ENCODE measurements at places on chromosomes 2 and 18. TPM values are rescaled to one million over a fixed set of nuclear protein-coding genes. Genes with fewer than 3 reads are reported as not detected.

DNA sequence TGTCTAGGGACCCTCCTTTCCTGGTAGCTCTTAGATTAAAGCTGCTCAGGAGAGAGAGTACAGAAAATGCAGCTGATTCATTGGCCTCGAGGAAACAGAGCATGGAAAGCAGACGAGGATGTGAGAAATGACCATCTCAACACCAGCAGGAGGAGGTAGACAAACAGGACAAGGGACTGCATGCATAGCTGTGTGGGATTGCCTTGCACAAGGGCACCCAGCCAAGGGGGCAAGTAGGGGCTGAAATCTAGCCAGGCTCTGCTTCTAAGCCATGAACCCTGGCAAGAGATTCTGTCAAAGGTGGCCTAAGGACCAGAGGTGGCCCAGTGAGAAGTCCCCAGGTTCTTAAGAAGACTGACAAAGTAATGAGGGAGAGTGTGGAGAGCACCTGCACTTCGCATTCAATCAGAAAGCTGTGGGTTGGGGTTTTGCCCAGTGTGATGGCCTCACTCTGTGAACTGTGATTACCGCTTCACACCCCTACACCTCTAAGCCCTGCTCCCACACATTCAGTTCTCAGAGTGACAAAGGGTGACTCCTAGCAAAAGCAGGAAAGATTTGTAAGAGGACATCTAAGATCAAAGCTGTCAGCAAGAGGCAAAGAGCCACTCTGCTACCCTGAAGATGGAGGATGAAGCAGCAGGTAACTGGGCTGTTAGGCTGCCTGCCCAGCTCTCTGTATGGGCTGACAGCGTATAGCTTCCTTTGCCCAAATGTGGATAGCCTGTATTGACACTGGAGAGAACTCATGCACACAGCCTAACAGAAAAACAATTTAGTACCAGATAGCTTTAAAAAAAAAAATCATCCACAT, 151.3 kb upstream of the PELI1 start:
- DNase-seq, result no peak

DNA sequence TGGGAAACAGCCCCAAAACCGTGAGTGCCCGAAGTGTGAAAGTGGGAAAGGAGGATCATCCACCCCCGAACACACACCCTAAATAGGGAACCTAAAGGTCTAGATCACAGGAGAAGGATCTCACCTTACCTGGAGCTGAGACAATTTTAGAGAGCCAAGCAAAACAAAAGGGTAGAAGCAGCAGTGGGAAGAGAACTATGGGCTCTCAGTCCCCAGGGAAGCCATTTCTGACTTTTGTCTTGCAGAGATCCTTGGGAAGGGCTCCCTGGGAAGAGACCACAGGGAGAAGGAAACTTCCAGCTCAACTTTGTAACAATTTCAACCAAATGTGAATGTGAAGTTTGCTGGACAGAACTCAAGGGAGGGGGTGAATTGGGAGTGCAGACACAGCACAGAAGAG, 110.6 kb downstream of the WDPCP start:
- DNase-seq, result no peak

CENPA gene
- 20.7 TPM for polyA plus RNA-seq

DNA sequence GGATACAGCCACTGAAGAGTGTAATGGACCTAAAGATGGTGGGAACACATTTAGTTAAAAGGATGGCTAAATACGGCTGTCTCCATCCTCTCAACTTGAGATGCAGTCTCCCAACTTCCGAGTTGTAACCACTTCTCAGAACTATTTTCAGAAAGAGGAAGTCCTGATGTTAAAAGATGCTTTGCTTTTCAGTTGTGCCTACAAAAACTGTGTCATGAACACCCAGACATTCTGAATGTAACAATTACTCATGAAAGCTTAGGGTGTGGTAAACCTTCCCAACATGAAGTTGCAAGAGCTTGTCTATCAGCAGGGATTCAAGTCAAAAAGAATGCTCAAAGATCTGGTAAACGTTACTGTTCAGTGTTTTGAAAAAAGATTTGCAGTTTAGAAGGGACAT, 147.9 kb downstream of the DOCK10 start:
- DNase-seq, result no peak

DNA sequence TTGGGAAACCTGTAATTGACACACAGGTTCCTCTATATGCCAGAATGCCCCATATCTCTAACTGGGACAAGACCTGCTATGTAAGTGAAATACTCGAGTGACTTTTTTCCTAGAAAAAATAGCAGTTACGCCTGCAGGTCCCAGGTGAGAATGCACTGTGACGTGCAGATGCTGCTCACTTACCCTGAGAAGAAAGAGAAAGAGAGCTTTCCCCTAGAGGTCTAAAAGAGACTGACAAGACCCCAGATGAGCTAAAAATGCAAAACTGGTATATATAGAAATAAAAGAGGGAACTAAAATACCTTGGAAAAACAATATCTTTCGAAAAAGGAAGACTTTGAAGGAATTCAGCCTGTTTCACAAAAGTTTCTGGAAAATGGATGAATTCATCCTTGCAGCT, 383.0 kb upstream of the DCC start:
- no peak for DNase-seq

DNA sequence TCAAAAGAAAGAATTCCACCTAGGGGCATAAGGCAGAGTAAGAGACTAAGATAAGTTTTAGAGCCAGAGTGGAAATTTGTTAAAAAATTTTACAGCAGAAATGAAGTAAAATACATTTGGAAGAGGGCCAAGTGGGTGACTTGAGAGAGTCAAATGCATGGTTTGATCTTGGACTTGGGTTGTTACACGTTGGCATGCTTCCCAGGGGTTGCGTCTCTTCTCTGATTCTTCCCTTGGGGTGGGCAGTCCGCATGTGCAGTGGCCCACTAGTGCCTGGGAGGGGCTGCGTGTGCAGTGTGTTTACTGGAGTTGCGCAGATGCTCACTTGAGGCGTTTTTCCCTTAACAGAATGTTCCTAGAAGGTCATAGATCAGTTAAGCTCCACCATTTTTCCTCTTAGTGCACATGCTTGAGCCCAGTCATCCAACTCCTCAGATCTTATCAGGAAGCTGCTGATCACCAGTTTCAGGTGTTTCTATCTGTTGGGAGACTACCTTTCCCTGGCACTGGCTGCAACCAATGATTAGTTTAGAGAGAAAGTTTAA, 13.1 kb downstream of the SEH1L start:
- no peak for DNase-seq

GRCh38 chr18:46013484-46014189, 46.5 kb upstream of the EPG5 start:
- DNase-seq, result no peak

- DNase-seq, result no peak
Observed at GRCh38 chr2:14601156-14601770, 31.3 kb upstream of the LRATD1 start.

GRCh38 chr2:236608188-236608525, 38.5 kb downstream of the ACKR3 start:
- no peak for DNase-seq

FBXO15 gene
- 6.5 TPM for polyA plus RNA-seq

- no peak for DNase-seq
Observed at GRCh38 chr2:168650781-168651180, 151.7 kb upstream of the NOSTRIN start.

DNA sequence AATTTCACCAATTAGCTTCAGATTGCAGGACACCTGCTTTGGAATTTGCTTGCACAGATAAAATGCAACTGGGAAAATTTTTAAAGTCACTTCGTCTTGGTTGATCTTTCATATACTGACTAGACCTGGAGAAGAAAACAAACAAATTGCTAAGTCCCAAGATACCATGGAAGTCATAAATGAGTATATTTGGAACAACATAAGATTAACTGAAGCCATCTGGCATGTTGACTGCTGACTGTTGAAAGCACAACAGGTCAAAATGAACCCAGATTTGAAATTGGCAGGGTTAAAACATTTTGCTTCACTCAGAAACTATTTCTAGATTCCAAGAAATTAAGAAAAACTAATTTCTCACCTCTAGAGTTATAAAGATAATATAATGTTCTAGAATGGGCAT, 470.7 kb downstream of the LPIN1 start:
- DNase-seq, result no peak

ZAP70 gene
- 2.2 TPM for polyA plus RNA-seq

GRCh38 chr2:18009891-18010290, 131.4 kb downstream of the KCNS3 start:
- DNase-seq, result no peak

DNA sequence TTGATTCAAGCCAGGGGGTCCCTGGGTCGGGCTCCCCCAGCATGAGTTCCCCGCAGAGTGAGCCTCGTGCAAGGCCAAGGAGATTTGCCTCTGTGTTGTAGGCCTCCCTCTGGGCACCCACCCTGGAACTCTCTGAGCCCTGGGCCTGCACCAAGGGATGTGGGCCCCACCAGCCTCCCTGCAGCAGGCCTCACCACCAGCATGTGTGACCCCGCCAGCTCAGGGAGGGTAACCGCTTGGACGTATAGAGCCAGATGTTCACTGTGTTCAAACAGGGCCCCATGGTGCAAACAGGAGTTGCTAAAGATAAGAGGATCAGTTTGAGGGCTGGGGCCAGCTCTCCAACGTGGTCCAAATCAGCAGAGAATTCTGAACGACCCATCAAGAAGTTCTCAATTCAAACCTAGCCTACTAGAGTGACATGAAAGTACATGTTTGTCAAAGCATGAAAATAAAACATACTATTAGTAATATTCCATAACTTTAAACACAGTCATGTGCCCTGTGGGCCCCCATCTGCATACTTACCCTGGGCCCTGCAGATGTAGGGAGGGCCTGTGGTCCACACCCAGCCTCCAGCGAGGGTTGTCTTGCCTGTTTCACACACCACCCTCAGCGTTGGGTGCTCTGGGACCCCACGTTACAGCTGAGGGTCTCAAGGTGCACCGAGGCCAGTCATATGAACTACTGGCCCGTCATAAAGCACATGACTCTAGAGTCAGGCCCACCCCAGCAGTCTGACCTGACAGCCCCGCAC, 5.5 kb upstream of the TUBB6 start:
- no peak for DNase-seq

DNA sequence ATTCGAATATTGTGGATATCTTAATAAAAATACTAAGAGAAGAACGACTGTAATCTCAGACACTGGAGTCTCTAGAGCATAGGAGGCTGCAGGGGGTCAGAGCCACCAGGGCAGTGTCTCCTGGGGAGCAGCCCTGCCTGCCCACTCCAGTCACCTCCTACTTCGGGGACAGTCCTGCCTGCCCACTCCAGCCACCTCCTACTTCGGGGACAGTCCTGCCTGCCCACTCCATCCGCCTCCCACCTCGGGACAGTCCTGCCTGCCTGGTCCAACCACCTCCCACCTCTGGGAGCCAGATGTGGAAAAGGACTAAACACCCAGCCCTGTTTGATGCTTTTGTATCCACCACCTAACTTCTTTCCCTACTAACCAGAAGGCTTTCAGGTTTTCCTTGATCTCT, 350.1 kb upstream of the SMIM21 start:
- no peak for DNase-seq

- no peak for DNase-seq
Observed at GRCh38 chr2:58700591-58700990, 459.5 kb upstream of the FANCL start.

C2orf80 gene
- 0.25 TPM for polyA plus RNA-seq

GRCh38 chr2:204180649-204181048, 244.1 kb downstream of the ICOS start:
- DNase-seq, result no peak

GRCh38 chr18:54209471-54210180, 14.8 kb downstream of the MBD2 start:
- DNase-seq, result no peak

GRCh38 chr2:191910518-191910917, 63.6 kb upstream of the CAVIN2 start:
- no peak for DNase-seq

DNA sequence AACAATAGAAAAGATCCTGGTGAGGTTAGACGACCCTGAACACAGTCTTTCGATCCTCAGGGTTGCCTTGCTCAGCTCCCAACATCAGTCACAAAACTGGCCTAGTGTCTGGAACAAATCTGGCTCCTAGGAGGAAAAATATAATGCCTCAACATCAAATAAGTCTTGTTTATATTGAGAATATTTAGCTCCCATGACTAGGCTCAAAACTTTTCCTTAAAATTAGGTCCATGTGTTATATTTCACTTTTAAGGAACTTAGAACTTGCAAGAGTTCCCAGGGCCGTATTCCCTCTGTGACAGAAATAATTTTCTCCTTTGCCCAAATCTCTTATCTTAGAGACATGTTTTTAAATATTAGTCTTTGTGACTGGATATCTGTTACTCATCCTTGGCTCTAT, 819.7 kb upstream of the ZEB2 start:
- no peak for DNase-seq

GRCh38 chr2:179455172-179455524, 190.5 kb upstream of the SESTD1 start:
- no peak for DNase-seq

- peak; percentile 63 for DNase-seq
Observed at GRCh38 chr2:19955544-19956422, 34.1 kb downstream of the WDR35 start.

SNED1 gene
- polyA plus RNA-seq, result 8.2 TPM

DNA sequence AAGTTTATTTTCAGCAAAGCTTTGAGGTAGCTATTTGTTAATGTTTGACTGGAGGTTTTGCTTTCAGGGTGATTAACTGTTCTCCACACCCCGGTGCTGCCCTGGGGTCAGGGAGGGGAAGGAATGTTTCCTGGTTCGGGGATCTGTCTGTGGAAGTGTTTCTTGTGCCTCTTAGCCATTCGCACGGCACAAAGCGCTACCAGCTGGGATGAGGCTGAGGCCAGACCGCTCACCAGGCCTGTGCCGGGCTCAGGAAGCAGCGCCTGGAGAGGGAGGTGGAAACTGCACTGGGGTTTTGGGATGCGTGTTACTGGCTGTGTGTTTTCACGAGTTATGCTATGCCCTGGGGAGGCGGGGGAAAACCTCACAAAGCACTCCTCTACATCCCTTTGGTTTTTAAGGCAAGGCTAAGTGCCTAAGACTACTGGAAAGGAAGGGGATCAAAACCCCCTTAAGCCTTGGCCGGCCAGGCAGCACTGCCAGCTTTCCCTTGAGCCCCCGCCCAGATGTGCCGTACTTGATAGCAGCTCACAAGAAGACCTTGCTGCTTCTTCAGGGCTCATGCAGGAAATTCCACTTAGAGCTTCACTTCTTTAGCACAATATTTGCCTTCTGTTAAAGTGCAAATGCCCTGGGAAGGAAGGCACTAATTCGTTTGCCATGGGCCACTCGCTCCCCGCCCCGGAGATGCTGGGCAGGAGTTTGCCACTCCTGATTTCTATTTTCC, 65.7 kb upstream of the CNGA3 start:
- DNase-seq, result peak; percentile 41

DNA sequence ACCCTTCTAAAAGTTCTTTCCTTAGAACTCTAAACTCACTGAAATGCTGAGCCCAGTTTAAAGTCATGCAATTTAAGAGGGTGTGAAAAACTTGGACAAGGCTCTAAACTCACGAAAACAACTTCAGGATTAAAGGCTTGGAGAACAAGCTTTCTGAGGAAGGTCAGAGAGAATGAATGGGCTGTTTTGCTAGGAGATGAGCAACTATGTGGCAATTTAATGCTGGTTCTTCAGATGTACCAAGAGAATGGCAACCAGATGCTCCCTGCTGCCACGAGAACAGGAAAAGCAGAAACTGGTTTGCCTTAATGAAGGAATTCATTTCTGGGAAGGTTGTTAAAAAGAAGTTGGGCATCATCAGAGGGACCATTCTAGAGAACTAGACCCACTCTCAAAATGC, 77.8 kb upstream of the PMAIP1 start:
- no peak for DNase-seq
